ENCODE measurements at places on chromosomes 12 and 14.

DNA sequence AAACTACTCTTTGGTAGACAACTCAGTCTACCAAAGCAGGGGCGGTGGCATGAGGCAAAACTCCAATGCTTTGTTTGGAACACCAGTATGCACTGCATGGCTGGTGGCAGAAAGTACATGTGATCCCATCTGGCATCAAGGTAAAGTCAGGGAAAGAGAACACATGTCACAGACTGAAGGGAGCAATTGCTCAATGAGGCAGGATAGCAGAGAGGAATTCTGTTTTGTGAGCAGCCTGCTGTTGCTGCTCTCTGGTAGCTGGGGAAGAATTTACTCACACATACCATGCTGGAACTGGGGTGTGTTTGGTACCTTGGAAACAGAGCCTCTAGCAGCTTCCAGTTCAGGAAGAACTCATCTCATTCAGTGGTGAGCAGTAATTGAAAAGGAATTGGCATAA is 84.8 kb downstream of the HELB start:
- no peak for DNase-seq

DNA sequence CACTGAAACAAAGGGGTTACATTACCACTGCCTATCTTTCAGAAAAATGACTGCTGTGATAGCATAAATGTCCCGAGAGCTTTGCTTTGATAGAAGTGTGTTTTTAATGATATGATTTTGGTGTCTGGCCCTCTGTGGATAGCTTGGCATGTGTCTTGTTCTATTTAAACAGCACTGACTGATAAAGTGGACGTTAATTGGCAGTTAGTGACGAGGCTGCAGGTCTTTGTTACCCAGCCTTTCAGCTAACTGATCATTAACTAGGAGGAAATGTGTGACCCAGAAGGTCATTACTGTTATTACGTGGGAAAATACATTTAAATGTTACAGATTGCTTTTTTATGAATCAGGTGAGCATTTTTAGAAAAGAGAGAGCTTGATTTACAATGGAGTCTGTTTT is 428.3 kb downstream of the DIO2 start:
- DNase-seq, result no peak

DNA sequence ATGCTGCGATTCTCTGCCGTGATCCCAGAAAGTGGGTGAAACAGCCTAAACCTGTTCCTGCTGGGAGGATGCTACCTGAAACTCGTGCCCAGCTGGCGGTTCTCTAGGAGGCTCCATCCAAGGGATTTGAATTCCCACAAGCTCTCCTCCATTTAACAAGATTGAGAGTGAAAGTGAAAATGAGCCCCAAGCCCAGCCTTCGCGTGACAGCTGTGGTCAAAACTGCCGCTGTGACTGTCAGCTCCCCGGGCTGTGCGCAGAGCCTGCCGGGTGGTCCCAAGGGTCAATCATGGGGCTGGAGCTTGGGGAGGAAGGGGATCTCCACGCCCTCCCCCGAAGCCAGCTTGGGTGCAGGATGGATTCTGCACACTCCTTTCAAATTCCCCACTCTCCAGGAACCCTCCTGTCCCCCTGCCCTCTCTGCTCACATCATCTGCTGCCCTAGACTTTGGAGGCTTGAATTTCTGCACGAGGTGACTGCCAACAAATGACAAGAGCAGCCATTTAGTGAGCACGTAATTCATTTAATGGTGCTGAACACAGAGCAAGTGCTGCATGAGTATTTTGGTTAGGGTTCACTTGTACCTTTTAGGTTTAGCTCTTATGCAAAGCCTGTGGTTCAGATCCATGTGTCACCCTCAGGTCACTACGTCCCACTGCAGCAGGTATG is 5.3 kb downstream of the ASB2 start:
- no peak for DNase-seq

DNA sequence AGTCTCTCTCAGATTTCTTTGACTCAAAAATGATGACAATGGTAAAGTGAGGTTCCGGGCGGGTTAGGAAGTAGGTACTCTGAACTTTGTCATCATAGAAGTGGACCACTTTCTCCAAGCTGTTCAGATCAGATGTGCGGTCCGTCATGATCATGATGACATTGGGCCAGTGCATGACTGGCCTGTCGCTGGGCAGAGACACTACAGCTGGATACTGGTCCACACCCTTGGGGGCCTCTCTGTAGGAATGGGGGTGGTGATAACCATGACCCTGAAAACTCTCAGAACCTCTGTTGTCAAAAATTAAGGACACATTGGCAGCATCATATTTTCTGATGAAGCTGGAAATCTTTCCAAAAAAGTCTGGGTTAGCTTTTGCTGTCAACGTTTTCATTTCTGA is 28.2 kb downstream of the KICS2 start:
- no peak for DNase-seq

- no peak for DNase-seq
These were observed 15.2 kb upstream of the CDK2AP1 start for GRCh38 chr12:123286652-123287373.

DNA sequence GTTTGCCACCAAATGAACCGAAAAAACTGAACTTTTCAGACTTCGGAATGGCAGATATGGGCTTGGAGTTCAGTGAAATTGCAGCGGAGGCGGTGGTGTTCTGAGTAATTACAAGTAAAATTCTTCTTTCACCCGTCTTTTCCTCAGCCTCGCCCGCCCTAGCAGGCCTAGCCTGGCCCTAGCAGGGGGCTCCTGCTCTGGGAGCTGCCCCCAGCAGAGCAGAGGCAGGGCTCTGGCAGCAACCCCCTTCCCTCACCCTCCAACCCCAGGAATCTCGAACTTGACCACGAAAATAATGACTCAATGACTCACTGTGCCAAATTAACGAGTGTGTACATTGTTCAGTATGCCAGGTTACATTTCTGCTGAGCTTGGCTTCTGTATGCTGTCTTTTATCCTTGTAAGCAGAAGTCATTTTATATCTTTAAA is 1.1 kb downstream of the PAPLN start:
- no peak for DNase-seq

GRCh38 chr14:76412501-76412900 is 36.6 kb downstream of the ESRRB start:
- DNase-seq, result no peak

GRCh38 chr12:114655934-114656749 is 27.8 kb downstream of the TBX3 start:
- no peak for DNase-seq

- DNase-seq, result no peak
These were observed 23.9 kb downstream of the GNG2 start for GRCh38 chr14:51884086-51884927.

- no peak for DNase-seq
These were observed 222.0 kb downstream of the ANO2 start for GRCh38 chr12:5723071-5723470.

GRCh38 chr14:20492486-20492885 is 12.9 kb upstream of the RNASE10 start:
- no peak for DNase-seq

- DNase-seq, result no peak
These were observed 21.9 kb downstream of the PTPRB start for GRCh38 chr12:70615174-70615866.

DNA sequence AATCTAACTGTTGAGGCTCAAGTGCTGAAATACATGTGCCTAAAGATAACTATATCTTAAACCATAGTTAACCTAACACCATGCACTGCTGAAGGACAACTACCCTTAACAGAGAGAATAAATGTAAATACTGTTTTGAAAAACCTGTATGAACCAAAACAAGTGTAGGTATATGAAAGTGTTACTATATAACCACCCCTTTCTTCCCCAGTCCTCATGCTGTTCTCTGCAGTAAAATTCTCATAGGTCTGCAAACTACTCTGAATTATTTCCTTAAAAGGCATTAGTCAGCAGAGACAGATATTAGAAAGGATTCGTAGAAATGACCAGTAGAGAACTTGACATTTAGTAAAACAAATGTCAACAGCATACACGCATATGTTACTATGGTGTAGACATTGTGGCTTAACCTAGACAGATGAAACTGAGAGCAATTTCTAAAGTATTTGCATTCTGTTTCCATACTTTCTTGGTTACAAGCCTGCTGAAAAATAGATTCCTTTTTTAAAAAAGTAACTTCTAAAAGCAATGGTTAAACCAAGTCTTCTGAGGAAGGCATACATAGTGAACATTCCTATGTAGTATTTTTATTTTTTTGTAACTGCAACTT is 13.9 kb downstream of the CSRP2 start:
- no peak for DNase-seq

- DNase-seq, result no peak
These were observed 2.9 kb downstream of the SCNN1A start for GRCh38 chr12:6372403-6373003.

DNA sequence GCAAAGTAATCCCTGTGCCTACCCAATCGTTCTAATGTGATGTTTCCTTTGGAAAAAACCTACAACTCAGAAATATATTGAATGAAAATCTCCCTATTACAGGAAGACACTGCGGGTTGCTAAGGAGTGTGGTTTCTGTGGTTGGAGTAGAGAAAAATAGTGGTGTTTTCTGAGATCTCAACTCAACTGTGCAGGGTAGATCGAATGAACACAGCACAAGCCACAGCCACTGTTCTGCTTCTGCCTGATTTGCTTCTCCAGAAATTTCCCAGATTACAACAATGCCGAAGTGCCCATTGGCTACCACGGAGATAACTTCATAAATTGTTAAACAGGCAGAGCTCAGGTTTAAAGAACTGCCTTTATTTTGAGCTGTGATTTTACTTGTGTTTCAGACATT is 480.4 kb downstream of the DIO2 start:
- no peak for DNase-seq

- DNase-seq, result no peak
These were observed 13.9 kb upstream of the RPH3A start for GRCh38 chr12:112777387-112778310.

DNA sequence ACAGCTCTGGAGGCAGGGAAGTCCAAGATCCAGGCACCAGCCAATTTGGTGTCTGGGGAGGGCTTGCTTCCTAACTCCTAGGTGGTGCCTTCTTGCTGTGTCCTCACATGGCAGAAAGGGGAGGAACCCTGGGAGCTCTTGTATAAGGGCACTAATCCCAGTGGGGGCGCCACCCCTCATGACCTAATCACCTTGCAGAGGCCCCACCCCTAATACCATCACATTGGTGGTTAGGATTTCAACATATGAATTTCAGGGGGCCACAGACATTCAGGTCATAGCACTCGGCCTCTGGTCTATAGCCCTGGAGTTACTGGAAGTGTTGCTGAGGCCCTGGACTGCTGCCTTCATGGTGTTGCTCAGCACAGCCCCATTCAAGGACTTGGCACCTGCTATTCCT is 14.6 kb downstream of the PSMD9 start:
- no peak for DNase-seq

DNA sequence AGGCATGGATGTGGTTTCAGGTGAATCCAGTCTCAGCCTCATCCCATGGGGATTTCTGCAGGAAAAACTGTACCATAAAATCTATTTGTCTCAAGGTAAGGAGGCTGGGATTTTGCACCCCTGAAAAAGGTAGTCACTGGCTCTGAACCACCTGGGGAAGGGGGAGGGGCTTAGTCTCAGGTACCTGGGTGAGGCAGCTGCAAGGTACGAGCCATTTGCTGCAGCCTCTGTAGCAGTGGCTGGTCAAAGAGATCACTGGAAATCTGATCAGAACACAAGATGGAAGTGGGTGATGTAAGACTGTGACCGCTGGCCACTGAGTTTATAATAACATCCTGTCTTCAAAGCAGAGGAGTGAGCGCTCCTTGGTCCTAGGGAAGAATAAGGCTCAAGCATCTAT is 209.9 kb upstream of the NOS1 start:
- DNase-seq, result no peak

GRCh38 chr14:75626863-75627262 is 33.8 kb downstream of the ERG28 start:
- no peak for DNase-seq

- no peak for DNase-seq
These were observed 264.7 kb downstream of the RAD51B start for GRCh38 chr14:68084256-68084655.

- no peak for DNase-seq
These were observed 7.1 kb upstream of the TMEM30B start for GRCh38 chr14:61288228-61288627.

DNA sequence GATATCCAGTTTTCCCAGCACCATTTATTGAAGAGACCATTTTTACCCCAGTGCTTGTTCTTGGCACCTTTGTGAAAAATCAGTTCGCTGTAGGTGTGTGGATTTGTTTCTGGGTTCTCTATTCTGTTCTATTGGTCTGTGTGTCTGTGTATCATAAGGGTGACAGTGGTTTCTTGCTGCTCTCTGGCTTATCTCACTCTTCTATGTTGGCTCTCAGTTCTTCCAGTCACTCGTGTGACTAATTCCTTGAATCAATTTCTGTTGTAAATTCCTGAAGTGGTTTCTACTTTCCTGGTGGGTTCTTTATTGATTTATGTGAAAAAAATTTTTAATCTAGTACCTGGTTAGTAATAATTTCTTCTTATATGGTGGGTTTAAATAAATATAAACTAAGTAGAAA is 58.3 kb downstream of the OTOGL start:
- no peak for DNase-seq

DNA sequence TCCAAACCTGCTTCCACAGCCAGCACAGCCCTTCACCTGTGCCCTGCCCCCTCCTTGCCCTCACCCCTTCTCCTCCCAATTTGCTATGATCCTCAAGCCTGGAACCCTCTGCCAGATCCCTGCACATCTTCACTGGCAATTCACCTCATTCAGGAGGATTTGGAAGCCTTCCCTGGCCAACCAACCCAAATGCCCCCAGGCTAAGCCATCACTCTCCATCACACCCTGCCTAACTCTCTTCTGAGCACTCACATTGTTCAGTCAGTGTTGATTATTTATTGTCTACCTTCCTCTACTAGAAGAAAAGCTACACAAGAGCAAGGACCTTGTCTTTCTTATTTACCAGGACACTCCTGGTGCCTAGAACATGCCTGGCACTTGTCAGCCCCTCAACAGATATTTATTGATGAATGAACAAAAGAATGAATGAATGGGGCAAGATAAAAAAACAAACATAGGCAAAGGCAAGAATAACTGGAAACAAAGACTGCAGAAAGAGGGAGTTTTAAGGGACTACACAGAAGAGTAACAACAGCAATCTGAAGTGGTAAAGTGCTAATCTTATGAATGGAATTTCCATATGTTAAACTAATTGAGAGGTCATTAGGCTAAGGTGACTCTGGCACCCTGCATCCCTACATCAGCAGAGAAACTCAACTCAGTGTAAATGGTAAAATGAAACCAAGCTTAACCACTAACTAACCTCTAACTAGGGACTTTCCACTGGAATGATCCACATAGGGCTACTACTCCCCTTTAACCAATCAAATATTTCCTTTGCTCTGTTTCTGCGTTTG is 33.4 kb downstream of the TMTC1 start:
- no peak for DNase-seq

- DNase-seq, result no peak
These were observed 201.0 kb downstream of the BTG1 start for GRCh38 chr12:91944637-91945036.

GRCh38 chr12:19251481-19252132 is 122.1 kb downstream of the PLEKHA5 start:
- no peak for DNase-seq

DNA sequence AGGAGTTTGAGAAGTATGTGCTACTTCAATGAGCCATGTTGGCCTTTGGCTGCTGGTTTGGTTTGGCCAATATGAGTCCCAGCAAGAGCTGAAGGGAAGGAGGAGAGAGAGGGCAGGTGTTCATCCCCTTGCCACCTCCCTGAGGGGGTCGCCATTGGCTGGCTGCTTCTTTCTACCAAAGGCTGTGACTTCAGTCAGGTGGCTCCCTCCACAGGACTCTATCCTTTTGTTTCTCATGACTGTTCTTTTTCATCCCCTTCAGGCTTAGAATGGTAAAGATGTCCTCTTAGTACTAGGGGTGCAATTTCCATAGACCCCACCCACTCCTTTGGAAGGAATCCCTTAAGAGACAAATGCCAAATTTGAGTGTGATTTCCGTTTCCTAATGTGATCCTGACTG is 31.2 kb upstream of the OTOGL start:
- DNase-seq, result no peak

- DNase-seq, result no peak
These were observed 89.4 kb downstream of the PAX9 start for GRCh38 chr14:36751106-36751505.

Measured in caudate nucleus (tissue), 63 donors.